HepG2 (cell line): ENCODE measurements at places on chromosomes 13 and 19. TPM values are rescaled to one million over a fixed set of nuclear protein-coding genes. Genes with fewer than 3 reads are reported as not detected.

Gene SIAH3
- not detected in 2 replicates for total RNA-seq

Gene ZNF541
- 0.04 TPM in 1 of 2 replicates, not detected in the other for total RNA-seq

Gene PODNL1
- total RNA-seq, result not detected in 2 replicates

Gene ZNF235
- total RNA-seq, result 5.5 and 5.9 TPM in 2 replicates

Gene CATSPERD
- total RNA-seq, result not detected in 2 replicates

Gene ZNF724
- 15.0 and 19.8 TPM in 2 replicates for total RNA-seq

Gene ZNF846
- total RNA-seq, result 3.7 and 5.4 TPM in 2 replicates

Gene CACNG6
- not detected in 2 replicates for total RNA-seq

Gene LIG1
- total RNA-seq, result 52.1 and 64.4 TPM in 2 replicates

Gene KLK14
- total RNA-seq, result not detected in 2 replicates

Gene FSD1
- total RNA-seq, result 0.29 TPM in 1 of 2 replicates, not detected in the other

Gene SLC25A30
- total RNA-seq, result 22.5 and 51.1 TPM in 2 replicates

Gene SLC7A9
- 3.2 and 4.7 TPM in 2 replicates for total RNA-seq

DNA sequence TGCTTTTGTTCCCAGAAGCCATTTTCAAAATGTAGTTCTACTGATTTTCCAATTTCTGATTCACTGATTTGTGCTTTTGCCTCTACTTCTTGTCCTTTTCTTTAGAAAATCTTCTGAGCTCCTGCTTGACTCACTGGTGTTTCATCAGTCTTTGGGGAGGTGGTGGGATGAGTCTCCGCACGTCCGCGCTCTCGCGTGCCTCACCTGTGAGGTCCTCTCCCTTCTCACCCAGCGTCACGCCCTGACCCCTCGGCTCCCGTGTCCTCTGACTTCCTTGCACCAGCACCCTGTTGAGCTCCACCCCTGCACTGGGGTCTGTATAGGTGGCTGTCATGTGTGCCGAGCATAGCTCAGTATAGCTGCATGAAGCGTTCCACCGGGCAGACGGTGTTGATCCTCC, 52.7 kb upstream of the MCF2L start:
- peaks cover 53% of the 10 kb centered on the region for H3K4me1 ChIP-seq
- peaks cover 4% of the 10 kb centered on the region; the same call in 1 of the 3 replicates for H3K36me3 ChIP-seq
- no peak for DNase-seq
- no peak overlapping the region for H3K4me3 ChIP-seq
- H3K27me3 ChIP-seq, result no peaks in the 10 kb centered on the region
- H3K27ac ChIP-seq, result no peak overlapping the region

DNA sequence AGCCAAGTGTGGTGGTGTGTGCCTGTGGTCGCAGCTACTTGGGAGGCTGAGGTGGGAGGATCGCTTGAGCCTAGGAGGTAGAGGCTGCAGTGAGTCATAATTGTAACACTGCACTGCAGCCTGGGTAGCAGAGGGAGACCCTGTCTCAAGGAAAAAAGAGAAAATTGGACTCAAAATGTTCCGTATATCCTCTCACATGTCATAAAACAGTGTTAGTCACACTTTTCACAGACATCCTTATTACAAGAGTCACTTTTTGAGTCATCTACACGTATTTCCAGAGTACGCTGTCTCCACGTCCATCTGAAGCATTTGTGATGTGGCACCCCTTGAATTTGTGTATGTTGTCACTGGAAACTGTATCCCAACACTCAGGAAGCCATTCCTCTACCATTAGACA, 133.0 kb downstream of the SIPA1L3 start:
- H3K27me3 ChIP-seq, result no peaks in the 10 kb centered on the region
- H3K36me3 ChIP-seq, result no peaks in the 10 kb centered on the region
- peaks cover 21% of the 10 kb centered on the region for H3K4me1 ChIP-seq
- no peak for DNase-seq
- no peak overlapping the region for H3K27ac ChIP-seq
- no peak overlapping the region for H3K4me3 ChIP-seq

DNA sequence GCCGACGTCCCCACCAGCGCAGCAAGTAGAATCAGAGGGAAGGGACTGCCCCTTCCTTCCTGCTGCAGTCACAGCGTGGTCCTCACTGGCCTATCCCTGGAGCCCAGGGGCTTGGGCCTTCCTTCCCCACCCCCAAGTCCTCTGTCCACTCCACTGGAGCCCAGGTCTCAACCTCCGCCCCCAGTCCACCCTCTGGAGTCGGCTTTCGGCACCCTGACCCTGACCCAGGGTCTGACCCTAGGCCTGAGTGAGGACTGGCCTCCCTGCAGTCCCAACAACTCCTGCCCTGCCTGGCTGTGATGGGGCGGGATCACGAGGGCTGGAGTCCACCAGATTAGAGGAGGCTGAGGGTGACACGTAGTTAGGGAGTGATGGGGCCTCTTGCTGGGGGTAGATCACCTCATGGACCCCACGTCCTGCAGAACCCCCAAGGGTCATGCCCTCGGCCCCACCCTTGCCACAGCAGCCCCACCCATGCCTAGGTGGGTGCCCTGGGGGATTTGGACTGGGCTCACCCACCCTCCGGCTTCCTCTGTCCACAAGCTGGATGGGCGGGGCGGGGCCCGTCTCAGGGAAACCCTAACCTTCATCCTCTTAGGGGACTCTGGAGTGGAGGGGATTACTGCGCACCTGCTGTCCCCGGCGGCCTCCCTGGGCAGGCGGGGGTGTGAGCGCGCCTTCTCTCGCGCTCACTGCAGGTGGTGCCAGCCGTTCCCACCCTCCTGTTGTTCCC, 3.8 kb downstream of the RAX2 start:
- H3K4me1 ChIP-seq, result peaks cover 5% of the 10 kb centered on the region
- no peak overlapping the region for H3K4me3 ChIP-seq
- H3K27ac ChIP-seq, result no peak overlapping the region
- DNase-seq, result no peak
- H3K36me3 ChIP-seq, result peaks cover 20% of the 10 kb centered on the region; the same call in 1 of the 3 replicates

GRCh38 chr19:1513499-1514294, 878 bp upstream of the ADAMTSL5 start:
- H3K36me3 ChIP-seq, result no peaks in the 10 kb centered on the region
- peaks cover 34% of the 10 kb centered on the region for H3K4me1 ChIP-seq
- peak overlapping the region; percentile 50; the same call in 1 of the 2 replicates for H3K4me3 ChIP-seq
- DNase-seq, result no peak
- no peaks in the 10 kb centered on the region; the same call in 1 of the 2 replicates for H3K27me3 ChIP-seq
- no peak overlapping the region for H3K27ac ChIP-seq

- peaks cover 1% of the 10 kb centered on the region for H3K36me3 ChIP-seq
- H3K4me3 ChIP-seq, result no peak overlapping the region
- H3K27me3 ChIP-seq, result no peaks in the 10 kb centered on the region
- DNase-seq, result no peak
Observed at GRCh38 chr19:18488403-18488723, 33.5 kb downstream of the ELL start.

- DNase-seq, result no peak
- no peaks in the 10 kb centered on the region for H3K27me3 ChIP-seq
- H3K36me3 ChIP-seq, result no peaks in the 10 kb centered on the region
- no peaks in the 10 kb centered on the region for H3K4me1 ChIP-seq
- H3K27ac ChIP-seq, result no peak overlapping the region
- H3K4me3 ChIP-seq, result no peak overlapping the region
Observed at GRCh38 chr13:72473321-72473720, 254.1 kb downstream of the MZT1 start.

DNA sequence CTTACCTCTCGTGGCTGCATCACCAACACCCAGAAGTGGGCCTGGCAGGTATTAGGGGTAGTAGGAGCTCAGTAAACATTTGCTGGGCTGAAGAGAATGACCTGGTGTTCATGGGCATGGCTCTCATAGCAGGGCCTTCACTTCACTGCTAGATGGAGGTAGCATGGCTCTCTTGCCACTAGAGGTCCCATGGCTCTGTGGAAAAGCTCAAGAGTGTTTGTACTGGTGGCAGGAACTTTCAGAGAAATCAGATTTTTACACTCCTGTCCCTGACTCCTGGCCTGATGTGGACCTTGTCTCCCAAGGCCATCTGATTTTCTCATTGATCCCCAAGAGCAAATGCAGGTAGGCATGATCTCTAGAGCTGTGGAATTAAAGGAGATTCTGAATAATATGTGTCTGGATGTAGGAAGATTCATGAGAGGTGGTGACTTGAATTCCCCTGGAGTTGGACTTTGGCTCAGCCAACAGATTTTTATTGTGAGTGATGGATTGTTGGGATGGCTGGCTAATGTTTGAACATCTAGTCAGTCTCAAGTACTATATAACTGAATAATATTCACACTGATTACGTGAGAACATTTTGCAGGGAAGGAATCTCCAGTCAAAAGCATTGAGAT, 5.7 kb downstream of the ZNF574 start:
- peaks cover 24% of the 10 kb centered on the region for H3K36me3 ChIP-seq
- no peaks in the 10 kb centered on the region; the same call in 2 of the 3 replicates for H3K27me3 ChIP-seq
- peaks cover 42% of the 10 kb centered on the region for H3K4me1 ChIP-seq
- H3K4me3 ChIP-seq, result no peak overlapping the region
- peak; percentile 57 for DNase-seq
- peak overlapping the region; percentile 20 for H3K27ac ChIP-seq

- no peaks in the 10 kb centered on the region; the same call in 1 of the 2 replicates for H3K27me3 ChIP-seq
- no peak overlapping the region for H3K4me3 ChIP-seq
- H3K27ac ChIP-seq, result no peak overlapping the region
- peaks cover 52% of the 10 kb centered on the region for H3K4me1 ChIP-seq
- no peak for DNase-seq
- no peaks in the 10 kb centered on the region for H3K36me3 ChIP-seq
Observed at GRCh38 chr13:29918845-29919244, 68.4 kb upstream of the UBL3 start.

GRCh38 chr13:106496072-106496997, 39.1 kb downstream of the EFNB2 start:
- H3K4me3 ChIP-seq, result no peak overlapping the region
- no peaks in the 10 kb centered on the region for H3K27me3 ChIP-seq
- no peaks in the 10 kb centered on the region for H3K36me3 ChIP-seq
- H3K4me1 ChIP-seq, result no peaks in the 10 kb centered on the region
- H3K27ac ChIP-seq, result no peak overlapping the region

DNA sequence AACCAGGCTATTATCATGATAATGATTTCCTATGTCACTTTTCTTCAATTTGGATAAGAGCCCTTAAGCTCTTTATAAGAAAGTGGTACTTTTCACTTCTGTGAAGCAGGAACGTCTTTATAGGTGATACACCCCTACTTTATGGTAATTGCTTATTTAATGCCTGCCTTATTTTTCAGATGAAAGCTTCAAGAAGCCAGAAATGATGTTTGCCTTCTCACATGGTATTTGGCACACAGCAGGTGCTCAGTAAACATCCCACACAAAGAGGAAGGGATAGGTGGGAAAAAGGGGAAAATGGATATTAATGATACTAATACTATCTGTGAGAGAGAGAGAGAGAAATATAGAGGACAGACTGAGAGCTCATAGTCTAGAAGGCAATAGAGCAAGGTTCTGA, 29.0 kb upstream of the WASF3 start:
- DNase-seq, result no peak
- no peaks in the 10 kb centered on the region for H3K27me3 ChIP-seq
- H3K27ac ChIP-seq, result no peak overlapping the region
- no peaks in the 10 kb centered on the region for H3K4me1 ChIP-seq
- H3K36me3 ChIP-seq, result no peaks in the 10 kb centered on the region

- no peak within 1 kb of the TSS for H3K4me3 ChIP-seq
- no peaks in the 10 kb centered on the region for H3K4me1 ChIP-seq
- no peaks in the 10 kb centered on the region for H3K36me3 ChIP-seq
Observed at GRCh38 chr19:57769345-57770131, at the start of gene ZNF586. Gene ZNF586, plus strand, starts transcription at chr19:57769676. Its CDS starts 167 bp downstream, at chr19:57769843.

- DNase-seq, result no peak
- H3K4me1 ChIP-seq, result no peaks in the 10 kb centered on the region
- no peak overlapping the region for H3K4me3 ChIP-seq
- H3K27me3 ChIP-seq, result no peaks in the 10 kb centered on the region
- H3K27ac ChIP-seq, result no peak overlapping the region
Observed at GRCh38 chr19:15529774-15530372, 21.5 kb downstream of the CYP4F22 start.

- peaks cover 44% of the 10 kb centered on the region for H3K4me1 ChIP-seq
- no peaks in the 10 kb centered on the region for H3K36me3 ChIP-seq
- no peak overlapping the region for H3K4me3 ChIP-seq
- DNase-seq, result peak; percentile 82
- peak overlapping the region; percentile 39 for H3K27ac ChIP-seq
Observed at GRCh38 chr19:510606-511100, 3.4 kb downstream of the TPGS1 start.

GRCh38 chr13:22009500-22009899, 338.6 kb downstream of the FGF9 start:
- DNase-seq, result no peak
- H3K4me3 ChIP-seq, result no peak overlapping the region
- no peaks in the 10 kb centered on the region; the same call in 1 of the 2 replicates for H3K27me3 ChIP-seq
- H3K27ac ChIP-seq, result no peak overlapping the region
- no peaks in the 10 kb centered on the region for H3K4me1 ChIP-seq

DNA sequence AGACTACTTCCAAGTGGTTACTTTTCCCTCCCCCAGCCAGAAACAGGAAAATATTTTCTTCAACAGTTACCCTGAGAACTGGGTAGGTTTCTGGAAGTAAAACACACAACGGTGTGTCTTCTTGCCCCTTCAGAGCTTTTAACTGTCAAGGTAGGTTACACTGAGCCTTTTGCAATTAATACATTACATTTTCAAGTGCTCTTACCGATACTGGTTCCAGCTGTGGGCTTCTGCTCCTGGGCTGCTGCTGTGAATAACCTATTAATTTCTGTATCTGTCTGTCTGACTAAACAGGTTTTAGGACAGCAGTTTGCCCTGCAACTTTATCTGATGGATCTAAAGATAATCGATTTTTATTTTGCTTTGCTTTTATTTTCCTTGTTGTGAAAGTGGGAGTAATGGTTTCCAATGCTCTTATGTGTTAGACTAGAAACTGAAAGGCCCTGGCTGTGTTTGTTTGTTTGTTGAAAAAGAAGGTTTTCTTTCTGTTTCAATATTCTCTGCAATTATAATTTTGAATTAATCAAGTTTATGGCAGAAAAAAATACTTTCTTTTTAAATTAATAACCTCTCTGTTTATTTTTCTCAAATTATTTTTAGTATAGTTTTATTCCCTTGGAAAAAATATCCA, 196.7 kb upstream of the SLITRK6 start:
- no peaks in the 10 kb centered on the region for H3K36me3 ChIP-seq
- DNase-seq, result no peak
- H3K4me1 ChIP-seq, result no peaks in the 10 kb centered on the region
- H3K27ac ChIP-seq, result no peak overlapping the region

DNA sequence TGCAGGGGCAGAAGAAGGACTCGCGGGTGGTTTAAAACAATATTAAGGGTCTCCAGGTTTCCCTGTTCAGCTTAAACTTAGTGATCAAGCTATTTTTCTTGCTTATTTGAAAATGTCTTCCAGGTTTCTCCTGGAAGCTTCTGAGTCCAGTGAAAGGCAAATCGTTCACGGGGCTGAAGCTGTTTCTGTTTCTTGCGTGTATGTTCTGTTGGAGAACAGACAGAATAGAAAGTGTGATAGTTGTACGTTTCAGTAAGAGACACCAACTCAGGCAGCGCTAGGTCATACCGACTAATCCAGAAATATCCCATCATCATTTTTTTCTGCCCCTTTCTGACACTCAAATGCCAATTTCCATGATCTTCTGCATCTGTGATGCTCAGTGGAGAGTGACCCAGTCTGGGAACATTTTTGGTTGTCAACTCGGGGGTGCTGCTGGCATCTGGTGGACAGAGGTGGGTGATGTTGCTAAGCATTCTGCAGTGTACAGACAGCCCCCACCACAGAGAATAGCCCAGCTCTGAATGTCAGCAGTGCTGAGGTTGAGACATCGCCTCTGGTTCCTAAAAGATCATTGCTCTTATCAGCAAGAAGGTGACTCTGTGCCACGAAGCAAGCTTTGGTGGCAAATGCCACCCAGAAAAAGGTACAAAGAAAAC, 4.3 kb downstream of the KLF2 start:
- H3K27ac ChIP-seq, result no peak overlapping the region
- peaks cover 4% of the 10 kb centered on the region; the same call in 1 of the 3 replicates for H3K27me3 ChIP-seq
- no peak overlapping the region for H3K4me3 ChIP-seq
- DNase-seq, result no peak
- H3K4me1 ChIP-seq, result peaks cover 12% of the 10 kb centered on the region
